Caco-2 (cell line): ENCODE measurements at places on chromosomes 11 and 22. TPM values are rescaled to one million over a fixed set of nuclear protein-coding genes. Genes with fewer than 3 reads are reported as not detected.
A peak's percentile ranks its signal among the peaks of the same experiment; 100 is the strongest.

- H3K4me3 ChIP-seq = no peak overlapping the region
- no peak for DNase-seq
- no peaks in the 10 kb centered on the region for H3K4me1 ChIP-seq
- no peak overlapping the region for H3K27ac ChIP-seq
- no peaks in the 10 kb centered on the region for H3K27me3 ChIP-seq
Measured at GRCh38 chr22:42489000-42489399, 30.6 kb downstream of the RRP7A start.

Gene C11orf65
- 0.86 and 1.0 TPM in 2 replicates for total RNA-seq

Gene PATE2
- not detected in 2 replicates for total RNA-seq

DNA sequence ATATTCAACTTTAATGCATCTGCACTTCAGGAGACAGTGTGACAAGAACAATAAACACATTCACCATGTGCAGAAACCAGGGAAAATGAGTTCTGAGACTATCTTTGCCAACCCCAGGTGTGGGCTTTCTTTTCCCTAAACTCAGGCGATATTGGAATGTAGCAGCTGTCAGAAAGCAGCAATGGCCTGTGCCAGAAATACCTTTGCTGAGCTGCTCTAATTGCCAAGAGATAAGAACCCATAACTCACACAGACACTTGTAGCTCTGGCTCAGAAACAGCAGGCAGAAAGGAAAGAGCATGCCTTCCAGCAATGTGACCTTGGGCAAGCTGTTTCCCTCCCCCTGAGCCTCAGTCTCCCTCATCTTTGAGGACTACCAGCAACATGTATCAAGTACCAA is 77.6 kb downstream of the PLEKHA7 start:
- no peaks in the 10 kb centered on the region for H3K27me3 ChIP-seq
- peak; percentile 53 for DNase-seq
- H3K4me3 ChIP-seq = no peak overlapping the region
- peaks cover 10% of the 10 kb centered on the region for H3K4me1 ChIP-seq
- H3K36me3 ChIP-seq = no peaks in the 10 kb centered on the region
- peak overlapping the region; percentile 11 for H3K27ac ChIP-seq

Gene ADORA2A
- total RNA-seq = 4.0 and 4.9 TPM in 2 replicates

Gene APOBEC3B
- 55.8 and 60.9 TPM in 2 replicates for total RNA-seq

DNA sequence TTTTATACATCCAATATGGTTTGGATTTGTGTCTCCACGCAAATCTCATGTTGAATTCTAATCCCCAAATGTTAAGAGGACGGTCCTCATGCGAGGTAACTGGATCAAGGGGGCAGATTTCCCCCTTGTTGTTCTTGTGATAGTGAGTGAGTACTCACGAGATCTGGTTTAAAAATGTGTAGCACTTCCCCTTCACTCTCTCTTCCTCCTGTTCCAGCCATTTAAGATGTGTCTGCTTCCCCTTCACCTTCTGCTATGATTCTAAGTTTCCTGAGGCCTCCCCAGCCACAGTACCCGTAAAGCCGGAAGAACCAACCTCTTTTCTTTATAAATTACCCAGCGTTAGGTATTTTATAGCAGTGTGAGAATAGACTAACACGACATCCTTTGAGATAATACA is 98.6 kb downstream of the TTC28 start:
- H3K4me1 ChIP-seq = no peaks in the 10 kb centered on the region
- H3K36me3 ChIP-seq = no peaks in the 10 kb centered on the region
- H3K27ac ChIP-seq = no peak overlapping the region
- no peak overlapping the region for H3K4me3 ChIP-seq

Gene CLCF1
- 4.5 and 5.8 TPM in 2 replicates for total RNA-seq

DNA sequence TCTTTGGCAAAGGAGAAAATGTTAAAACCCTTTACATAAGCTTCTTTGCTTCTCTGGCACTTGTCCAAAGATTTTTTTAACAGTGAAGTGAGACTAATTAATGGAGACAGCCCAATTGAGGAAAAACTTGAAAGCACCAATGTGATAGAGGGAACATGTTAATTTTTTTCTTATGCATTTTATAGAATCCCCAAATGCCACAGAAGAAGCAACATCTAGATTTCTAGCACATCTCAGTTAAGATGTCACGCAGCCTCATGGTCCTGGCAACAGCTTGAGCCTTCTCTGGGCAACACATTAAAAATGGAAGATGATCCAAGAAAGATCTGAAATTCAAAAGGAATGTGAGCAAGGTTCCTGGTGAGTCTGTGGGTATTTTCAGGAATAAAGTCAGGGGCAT is 48.5 kb downstream of the PACSIN2 start:
- peaks cover 19% of the 10 kb centered on the region for H3K4me1 ChIP-seq
- DNase-seq = no peak
- no peak overlapping the region for H3K4me3 ChIP-seq
- no peaks in the 10 kb centered on the region for H3K36me3 ChIP-seq
- no peak overlapping the region for H3K27ac ChIP-seq

DNA sequence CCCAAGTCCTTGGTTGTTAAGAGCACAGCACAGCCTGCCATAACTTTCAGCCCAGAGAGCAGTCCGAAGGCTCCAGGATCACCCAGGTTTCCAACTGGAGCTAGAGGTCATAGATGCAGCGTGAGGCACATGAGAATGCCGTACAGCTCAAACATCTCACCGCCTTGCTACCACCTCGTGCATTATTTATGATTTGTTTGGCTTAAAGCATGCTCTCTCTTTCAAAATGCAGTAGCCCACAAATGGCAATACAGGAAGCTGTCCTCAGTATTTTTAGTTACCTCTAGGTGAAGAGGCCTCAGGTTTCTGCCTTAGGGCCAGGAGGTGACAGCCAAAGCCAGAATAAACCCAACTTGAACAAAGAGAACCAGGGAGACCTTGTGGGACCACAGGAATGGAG is 14.4 kb downstream of the SCN3B start:
- no peaks in the 10 kb centered on the region for H3K36me3 ChIP-seq
- no peak overlapping the region for H3K27ac ChIP-seq
- no peak for DNase-seq
- H3K4me3 ChIP-seq = no peak overlapping the region

Gene ZNF214
- total RNA-seq = 0.16 and 0.70 TPM in 2 replicates
